NCI-H1092 (cell line): ENCODE measurements at places on chromosomes 2 and 18.
A peak's percentile ranks its signal among the peaks of the same experiment; 100 is the strongest.

- no peak for DNase-seq
Measured at GRCh38 chr18:6857300-6857699, 127.8 kb downstream of the ARHGAP28 start.

DNA sequence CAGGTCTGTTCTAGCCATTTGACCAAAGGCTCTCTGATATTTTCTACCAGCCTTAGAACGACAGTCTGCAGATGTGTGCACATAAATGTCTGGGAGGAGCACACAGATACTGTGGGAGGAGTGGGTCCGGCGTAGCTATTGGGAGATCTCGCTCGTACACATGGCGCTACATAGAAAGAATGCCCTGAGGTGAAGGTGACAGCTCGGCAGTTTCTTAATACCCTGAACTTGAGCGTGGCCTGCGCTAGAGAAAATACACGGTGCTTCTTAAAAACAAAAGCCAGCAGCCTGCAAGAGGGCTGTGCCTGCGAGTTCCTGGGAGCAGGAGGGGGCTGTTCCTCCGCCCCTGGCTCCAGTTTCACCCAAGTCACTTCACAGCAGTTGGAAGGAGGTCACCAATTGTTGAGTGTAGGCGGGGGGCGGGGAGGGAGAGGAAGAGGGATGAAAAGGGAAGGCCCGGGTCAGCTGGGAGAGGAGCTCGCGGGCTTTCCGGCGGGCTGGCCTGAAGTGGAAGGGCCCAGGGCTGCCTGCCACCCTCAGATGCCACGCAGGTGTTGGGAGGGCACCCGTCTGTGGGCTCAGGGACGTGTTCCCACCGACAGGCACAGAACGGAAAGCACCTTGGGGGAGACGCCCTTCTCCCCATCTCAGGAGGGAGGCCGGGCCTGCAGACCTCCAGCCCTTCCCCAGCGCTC lies 124.7 kb upstream of the ZNF516 start:
- DNase-seq: peak; percentile 47

DNA sequence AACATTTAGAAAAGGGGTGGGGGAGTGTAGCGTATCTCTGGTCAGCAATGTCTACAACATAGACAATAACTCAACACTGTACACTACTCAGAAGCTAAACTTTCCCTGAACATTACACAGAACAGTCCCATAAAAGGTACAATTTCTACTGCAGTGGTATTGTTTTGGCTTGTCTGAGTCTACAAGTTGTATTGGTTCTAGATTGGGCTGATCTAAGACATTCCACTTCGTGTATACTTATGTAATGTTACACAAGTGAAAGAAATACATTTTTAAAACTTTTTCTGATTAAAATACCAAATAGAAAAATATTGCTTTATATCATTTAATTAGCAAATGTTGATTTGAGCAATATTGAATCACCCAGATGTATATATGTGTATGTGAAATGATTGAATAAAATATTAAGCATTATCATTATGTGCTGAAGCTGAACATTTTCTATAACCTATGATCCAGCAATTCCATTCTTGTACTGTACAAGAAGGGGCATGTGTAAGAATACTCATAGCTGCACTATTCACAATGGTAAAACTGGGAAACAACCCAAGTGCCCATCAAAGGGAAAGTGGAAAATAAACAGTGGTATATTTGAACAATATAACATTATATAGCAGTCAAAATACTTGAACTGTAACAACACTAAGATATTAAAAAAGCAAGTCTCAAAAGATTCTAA lies 52.4 kb downstream of the VSNL1 start:
- no peak for DNase-seq

DNA sequence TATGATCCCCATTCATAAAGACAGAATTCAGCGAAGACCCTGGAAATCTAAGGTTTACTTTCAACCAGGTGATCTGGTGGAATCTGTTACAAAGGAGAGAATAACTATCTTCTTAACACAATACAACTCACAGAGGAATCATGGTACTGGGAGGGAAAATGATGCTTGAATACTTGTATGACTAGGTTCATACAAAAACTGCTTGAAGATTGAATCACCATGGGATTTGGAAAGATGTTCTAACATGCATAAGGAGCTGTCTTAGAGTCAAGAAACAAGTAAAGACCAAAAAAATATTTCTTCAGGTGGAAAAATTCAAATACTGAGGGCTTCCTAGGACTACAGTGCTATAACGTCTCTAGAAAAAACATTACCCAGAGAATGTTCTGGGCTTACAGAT lies 32.2 kb downstream of the COL5A2 start:
- DNase-seq: no peak

GRCh38 chr2:75076088-75076487 lies 117.6 kb downstream of the POLE4 start:
- peak; percentile 85 for DNase-seq

DNA sequence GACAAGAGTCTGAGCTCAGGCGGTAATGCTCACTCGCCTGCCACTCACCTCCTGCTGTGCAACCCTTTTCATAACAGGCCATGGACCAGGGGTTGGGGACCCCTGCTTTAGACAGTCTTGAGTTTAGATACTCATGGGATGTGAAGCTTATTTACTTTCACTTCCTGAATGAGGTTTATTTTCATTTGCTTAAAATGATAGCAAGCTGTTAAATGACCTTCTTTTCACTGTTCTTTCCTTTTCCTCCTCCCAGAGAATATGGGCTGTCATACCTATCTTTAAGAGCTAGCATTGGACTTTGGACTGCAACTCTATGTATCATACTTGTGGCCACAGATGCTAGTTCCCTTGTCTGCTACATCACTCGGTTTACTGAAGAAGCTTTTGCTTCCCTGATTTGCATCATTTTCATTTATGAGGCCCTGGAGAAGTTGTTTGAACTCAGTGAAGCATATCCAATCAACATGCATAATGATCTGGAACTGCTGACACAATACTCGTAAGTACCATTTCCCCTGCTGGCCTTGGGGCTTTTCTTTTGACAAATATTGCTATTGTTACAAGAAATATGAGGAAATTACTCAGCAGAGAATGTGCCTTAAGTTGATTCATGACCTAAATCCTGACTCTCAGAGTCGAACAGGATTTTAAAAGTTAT lies 168.5 kb downstream of the DPP4 start:
- DNase-seq: peak; percentile 29

- DNase-seq: no peak
Measured at GRCh38 chr18:64695851-64696553, 547.1 kb upstream of the LINC00305 start.

GRCh38 chr2:120396861-120397811 lies 51.2 kb downstream of the INHBB start:
- no peak for DNase-seq

DNA sequence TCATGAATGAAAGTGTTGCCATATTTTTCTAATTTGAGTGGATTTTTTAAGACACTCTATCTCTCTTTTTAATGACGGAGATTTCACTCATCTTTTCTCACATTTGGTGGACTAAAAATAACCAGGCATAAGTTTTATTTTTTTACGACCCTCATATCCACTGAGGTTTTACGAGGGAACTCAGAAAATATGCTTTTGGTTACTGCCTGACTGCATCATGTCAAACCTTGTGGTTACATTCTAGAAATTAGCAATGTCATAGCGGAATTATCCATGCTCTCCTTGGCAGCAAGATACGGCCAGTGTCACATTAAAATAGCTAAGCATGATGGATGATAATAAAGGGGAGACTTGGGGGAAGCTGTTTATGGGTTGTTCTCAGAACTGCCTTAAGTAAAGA lies 428.6 kb upstream of the FSHR start:
- DNase-seq: no peak

GRCh38 chr2:75088791-75089190 lies 110.5 kb downstream of the TACR1 start:
- DNase-seq: no peak

DNA sequence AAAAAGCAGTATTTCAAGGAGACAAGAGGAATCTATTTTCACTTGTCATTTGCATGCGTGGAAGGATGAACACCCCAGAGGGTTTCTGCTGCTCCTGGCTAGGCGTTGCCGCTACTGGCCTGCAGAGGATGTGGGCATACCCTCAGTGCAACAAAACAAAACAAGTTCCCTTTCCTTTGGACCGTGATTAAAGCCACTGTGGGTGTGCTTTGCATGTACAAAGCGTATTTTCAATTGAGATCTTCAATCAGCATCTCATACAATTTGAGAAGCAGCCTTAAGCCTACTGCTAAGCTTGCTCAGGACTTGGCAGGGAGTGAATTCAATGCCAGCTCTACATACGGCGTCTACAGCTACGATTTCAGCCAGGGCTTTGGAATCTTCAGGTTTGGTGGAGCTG lies 298.4 kb downstream of the LPIN1 start:
- no peak for DNase-seq

GRCh38 chr18:23401400-23402347 lies 51.4 kb upstream of the RIOK3 start:
- DNase-seq: no peak

DNA sequence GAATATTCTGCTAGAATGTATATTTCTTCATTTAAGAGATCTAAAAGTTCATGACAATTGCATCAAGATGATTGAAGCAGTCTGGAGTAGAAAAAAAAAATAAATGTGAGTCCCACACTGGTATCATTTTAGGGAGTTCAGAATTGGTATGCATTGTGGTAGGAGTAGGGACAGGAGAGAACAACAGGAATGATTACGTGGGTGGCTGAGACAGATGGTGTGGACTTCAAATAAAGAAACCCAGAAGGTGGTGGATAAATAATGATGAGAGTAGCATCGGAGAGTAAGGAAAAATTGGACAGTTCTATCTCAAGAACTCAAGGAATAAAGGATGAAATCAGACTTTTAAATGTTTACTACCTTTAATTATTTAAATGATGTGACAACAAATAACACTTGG lies 289.6 kb downstream of the GALNT13 start:
- DNase-seq: no peak

GRCh38 chr18:69715191-69715795 lies 232.4 kb downstream of the CD226 start:
- no peak for DNase-seq

DNA sequence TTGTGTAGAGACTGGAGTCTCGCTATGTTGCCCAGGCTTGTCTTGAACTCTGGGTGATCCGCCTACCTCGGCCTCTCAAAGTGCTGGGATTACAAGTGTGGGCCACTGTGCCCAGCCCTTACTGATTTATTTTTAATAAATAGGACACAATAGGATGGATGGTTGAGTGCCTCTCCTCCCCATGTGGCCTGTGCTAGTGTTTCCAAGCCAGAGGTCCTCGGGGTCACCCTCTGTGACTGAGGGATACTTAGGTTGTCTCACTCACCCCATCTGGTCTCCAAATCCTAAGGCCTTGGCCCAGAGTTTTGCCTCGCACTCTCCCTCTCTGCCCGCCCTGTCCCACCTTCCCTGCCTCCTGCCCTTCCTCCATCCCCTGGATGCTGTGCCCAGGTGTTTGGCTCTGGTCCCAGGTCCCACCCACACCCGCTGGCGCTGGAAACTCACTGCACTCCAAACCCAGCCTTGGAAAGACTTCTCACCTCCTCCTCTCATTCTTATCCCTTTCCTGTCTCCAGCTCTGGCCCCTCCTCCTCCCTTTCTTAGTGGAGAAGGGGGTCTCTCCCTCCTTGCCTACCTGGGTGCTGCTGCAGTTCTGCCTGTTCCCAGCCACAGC lies 4.7 kb upstream of the ECEL1 start:
- DNase-seq: no peak

- no peak for DNase-seq
Measured at GRCh38 chr2:139480161-139480650, 700.0 kb upstream of the NXPH2 start.

- DNase-seq: no peak
Measured at GRCh38 chr2:220446106-220446712, 818.8 kb downstream of the SLC4A3 start.

DNA sequence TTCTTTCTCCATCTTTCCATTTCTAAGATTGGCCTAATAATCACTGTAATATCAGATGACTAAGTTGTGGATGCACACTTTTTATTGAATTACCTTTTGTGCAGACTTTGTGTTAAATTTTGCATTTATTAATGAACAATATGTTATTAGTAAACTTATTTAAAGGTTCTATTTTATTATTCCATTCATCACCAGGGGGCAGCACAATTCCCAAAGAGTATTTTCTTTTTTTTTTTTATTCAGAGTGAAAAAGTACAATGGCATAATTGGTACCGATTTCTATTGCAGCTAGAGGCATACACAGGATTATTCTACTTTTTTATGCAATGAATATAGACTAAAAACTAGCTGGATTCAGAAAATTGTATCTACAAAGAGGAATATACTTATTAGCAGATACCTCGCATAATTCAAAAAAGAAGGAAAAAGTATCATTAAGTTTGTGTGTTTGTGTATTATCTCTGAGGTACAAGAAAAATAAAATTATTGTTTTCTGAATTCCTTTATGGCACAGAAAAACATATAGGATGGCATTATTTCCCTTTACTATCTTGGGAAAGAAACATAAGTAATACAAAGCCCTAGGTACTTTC lies 390.6 kb downstream of the ERBB4 start:
- no peak for DNase-seq

DNA sequence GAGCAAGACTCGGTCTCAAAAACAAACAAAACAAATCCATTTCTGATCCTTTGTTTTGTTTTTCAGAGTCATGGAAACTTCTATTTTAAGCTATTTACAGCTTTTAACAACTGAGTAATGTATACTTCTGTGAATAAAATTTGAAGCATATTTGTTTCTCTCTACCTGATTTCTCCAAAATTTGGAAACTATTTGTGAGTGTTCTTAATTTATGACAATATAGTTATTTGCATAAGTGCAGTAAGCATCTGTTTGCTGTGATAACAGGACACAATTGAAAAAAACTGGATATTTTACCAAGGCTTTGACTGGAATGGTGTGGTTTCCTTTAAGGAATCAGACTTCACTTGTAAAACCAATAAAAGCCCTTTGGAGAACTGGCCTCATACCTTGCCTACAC lies 53.3 kb upstream of the GULP1 start:
- no peak for DNase-seq

GRCh38 chr2:238141541-238142318 lies 3.3 kb downstream of the KLHL30 start:
- peak; percentile 27 for DNase-seq

DNA sequence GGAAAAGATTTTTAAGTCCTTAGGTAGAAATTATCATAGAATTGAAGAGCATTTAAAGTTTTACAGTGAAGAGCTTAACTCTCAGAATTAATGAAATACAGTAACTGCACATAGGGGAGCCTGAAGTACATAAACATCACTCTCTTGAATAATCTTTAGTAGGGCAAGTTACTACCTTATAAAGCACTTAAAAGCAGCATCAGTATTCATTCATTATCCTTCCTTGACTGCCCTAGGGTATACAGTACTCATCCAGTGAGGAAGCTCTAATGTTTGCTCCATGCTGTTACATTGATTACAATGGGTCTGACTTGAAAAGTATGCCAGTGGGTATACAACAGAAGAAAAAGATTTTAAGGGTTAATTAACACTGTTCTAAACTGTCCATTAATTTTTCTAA lies 66.5 kb downstream of the ATF2 start:
- no peak for DNase-seq

- no peak for DNase-seq
Measured at GRCh38 chr18:47970664-47971531, 40.4 kb upstream of the SMAD2 start.

DNA sequence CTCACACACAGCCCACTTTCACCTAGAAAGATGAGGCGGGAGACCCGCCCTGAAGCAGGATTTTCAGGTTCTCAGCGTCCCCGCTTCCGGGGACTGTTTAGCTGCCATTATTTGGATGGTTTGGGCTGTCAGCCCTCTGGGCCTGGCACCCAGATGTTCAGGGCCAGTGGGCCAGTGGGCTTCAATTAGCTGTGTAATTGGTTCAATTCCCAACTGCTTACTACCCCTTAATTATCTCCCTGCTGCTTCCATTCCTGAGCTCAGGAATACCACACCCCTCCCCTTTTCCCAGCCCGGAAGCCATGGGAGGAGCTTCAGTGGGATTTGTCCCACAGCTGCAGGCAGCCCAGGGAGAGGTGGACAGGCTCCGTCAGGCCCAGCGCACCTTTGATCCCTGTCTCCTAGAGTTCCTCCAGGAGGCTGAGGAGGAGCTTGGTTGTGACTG lies 114.1 kb upstream of the MYCN start:
- DNase-seq: no peak
